ENCODE measurements at places on chromosomes 1 and 21.
A peak's percentile ranks its signal among the peaks of the same experiment; 100 is the strongest.

GRCh38 chr1:69088571-69088970 lies 479.2 kb upstream of the LRRC7 start:
- DNase-seq = no peak

- no peak for DNase-seq
Observed at GRCh38 chr1:201599548-201599947, 60.6 kb downstream of the NAV1 start.

DNA sequence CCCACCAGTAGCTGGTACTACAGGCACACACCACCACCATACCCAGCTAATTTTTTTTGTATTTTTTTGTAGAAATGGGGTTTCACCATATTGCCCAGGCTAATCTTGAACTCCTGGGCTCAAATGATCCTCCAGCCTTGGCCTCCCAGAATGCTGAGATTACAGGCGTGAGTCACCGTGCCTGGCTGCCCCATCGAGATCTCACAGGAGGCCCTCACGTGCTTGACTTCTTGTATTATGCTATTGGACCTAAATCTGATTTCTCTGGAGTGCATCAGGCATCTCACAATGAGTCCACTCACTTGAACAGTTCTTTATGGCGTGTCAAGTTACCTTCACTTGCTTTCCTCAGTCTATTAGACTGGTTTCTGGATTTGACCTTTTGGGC lies 9.3 kb upstream of the RSRP1 start:
- DNase-seq = no peak

- no peak for DNase-seq
Observed at GRCh38 chr1:230537456-230537855, 104.8 kb upstream of the COG2 start.

DNA sequence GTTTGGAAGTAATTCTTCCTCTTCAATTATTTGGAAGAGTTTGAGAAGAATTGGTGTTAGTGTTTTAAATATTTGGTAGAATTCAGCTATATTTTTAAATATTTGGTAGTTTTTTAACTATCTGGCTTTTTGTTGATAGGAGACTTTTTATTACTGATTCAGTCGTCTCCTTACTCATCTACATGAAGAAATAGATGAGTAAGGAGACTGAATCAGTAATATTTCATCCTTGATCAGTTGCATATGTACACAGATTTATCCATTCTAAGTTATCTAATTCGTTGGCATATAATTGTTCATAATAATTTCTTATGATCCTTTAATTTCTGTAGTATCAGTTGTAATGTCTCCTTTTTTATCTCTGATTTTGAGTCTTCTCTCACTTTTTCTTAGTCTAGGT lies 224.1 kb downstream of the GPR52 start:
- DNase-seq = no peak

GRCh38 chr1:76291191-76291590 lies 216.6 kb downstream of the ST6GALNAC3 start:
- no peak for DNase-seq

GRCh38 chr1:198729195-198729863 lies 90.5 kb downstream of the PTPRC start:
- no peak for DNase-seq

- DNase-seq = no peak
Observed at GRCh38 chr1:57485643-57486042, 61.8 kb upstream of the DAB1 start.

- no peak for DNase-seq
Observed at GRCh38 chr1:162417650-162418049, 5.7 kb upstream of the SH2D1B start.

DNA sequence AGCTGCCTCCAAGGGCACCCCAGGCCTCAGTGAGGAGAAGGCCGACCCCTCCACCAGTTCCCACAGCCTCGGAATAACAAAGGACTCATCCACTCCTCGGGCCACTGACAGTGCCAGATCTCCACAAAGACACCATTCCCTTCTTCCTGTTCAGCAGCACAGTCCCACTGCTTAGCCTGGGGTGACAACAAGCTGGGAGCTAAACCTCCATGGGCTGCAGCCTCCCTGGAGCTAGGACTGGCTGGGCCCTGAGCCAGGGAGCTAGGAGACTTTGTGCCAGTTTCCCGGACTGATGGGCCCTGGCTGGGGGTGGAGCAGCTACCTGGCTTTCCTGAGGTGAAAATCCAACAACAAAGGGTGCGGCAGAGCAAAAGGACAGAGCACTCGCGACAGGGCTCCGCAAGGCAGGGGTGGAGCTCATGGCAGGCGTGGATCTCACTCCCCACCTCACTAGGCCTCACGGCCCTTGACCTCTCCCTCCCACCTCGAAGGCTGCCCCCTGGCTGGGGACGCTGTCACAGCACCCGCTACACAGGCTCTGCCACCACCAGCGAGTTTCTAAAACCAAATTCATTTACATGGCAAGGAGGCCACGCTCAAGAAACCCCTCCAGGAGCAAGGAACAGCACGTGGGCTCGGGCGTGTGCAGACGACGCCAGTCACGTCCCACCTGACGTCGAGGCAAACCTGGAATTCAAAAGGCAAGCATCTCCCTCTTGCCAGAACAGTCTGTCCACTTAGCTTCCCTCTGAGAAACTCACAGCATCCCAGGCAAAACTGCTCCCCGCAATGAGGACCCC lies 13.8 kb downstream of the SLC35E2B start:
- DNase-seq = peak; percentile 65

DNA sequence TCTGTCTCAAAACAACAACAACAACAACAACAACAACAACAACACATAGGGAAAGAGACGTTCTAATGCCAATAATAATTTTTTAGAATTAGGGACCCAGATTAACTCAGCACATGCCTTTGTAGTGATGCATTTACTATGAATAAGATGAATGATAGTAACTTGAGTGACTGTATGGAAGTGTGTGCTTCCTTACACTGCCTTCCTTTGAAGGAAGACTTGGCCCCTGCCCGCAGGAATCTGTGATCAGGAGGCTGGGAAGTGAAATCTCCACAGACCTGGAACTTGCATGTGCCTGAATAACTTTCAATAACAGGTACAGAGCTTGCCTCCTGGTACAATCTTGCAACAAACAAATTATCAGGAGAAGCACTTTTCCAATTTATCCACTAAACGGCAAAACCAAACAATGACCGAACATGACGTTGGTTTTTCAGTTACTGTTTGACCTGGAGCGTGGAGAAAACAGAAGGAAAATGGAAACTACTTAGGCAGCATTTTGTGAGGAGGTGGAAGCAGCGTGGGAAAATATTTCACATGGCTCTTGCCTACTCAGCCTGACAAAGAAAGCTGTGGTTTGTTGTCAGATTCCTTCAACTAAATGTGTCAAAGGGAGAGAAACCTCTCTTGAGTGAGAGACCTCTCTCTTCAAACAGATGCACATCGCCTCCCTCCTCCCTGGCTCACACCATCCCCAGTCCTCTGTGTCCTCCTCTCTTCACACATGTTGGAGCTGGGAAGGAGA lies 10.1 kb upstream of the ABCA4 start:
- no peak for DNase-seq

GRCh38 chr1:60274422-60275290 lies 201.1 kb upstream of the C1orf87 start:
- no peak for DNase-seq

DNA sequence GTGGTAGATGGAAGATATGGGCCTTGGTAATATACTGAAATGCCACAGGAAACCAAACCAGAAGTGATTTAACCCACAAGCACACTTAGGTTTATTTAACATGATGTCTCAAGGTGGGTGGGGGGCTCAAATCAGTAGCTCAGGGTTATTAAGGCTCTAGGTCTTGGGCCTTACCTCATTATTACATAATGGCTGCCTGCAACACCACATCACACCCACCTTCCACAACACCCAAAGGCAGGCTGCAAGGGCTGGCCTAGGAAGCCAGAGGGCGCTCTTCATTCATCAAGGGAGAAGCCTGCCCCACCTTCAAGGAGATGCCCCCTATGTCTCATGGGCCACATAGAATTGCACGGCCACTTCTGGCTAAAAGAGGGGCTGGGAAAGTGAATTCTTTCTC lies 6.0 kb downstream of the TFF1 start:
- peak; percentile 37 for DNase-seq

DNA sequence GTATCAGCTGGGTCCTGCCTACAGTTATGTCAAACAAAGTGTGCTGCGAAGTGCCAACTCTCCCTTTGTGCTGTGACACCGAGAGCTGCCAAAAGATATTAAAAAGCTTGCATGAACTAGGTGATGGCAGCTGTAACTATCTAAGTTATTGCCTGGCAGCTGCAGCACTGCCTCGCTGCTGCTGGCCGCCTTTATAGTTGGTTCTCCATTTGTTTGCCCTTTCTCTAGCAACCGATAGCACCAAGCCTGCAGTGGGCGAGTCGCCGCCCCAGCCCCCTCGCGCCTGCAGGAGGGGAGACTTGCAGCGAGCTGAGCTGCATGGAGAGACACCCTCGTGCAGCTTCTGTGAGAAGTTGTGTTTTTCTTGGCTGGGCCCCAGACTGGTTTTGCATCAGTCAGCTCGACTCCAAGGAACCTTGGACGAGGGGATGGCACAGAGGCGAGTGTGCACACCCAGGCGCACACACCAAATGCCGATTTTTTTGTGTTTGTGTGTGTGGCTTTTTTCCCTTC lies 330.6 kb downstream of the RPS6KC1 start:
- no peak for DNase-seq

GRCh38 chr21:41170859-41171609 lies 3.1 kb downstream of the BACE2 start:
- DNase-seq = no peak

DNA sequence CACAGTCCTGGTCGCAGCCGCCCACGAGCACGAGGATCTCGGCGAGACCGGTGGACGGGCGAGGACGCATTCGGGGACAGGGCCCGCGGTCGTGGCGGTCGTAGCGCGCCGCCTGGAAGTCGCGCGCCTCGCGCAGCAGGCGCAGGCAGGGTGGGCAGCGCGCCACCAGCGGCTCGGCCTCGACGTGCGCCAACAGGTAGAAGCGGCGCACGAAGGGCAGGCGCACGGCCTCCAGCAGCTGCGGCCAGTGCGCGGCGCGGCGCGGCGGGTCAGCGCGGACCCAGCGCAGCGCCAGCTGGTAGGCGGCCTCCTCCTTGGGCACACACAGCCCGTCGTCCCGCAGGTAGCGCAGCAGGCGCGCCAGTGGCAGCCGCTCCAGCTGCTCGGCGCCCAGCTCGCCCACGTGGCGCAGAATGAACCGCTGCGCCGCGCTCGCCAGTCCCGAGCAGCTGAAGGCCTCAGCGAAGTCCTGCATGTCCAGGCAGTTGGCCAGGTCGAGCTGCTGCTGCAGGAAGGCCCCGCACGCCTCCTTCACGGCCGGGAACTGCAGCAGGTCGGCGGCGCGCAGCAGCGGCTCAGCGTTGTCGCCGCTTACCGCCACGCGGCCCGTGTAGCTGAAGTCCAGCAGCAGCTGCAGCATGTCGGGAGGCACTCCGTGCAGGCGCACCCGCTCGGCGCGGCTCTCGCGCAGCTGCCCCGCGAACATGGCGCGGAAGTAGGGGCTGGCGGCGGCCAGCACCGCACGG lies 573 bp downstream of the KLHL21 start:
- peak; percentile 30 for DNase-seq

DNA sequence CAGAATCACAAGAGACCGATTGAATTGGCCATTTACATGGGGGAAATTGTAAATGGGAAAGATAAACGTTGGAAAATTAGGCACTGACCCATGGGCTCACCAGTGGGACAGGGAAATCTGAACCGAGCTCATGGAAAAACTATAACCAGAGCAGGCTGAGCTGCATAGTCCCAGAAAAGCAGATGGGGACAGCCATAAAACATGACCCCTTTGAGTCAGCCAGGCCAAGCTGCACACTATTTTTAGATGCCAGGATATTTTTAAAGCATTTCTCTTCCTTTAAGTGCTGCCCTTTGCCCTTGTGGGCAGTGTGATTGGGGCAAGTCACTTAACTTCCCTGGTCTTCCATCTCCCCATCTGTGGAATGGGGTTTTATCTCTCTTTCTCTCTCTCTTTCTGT lies 184.1 kb downstream of the FOXD2 start:
- no peak for DNase-seq

- DNase-seq = no peak
Observed at GRCh38 chr1:224673141-224673540, 57.0 kb downstream of the CNIH3 start.

- peak; percentile 95 for DNase-seq
Observed at GRCh38 chr1:25549273-25550154, 6.1 kb downstream of the LDLRAP1 start.

GRCh38 chr1:202958544-202959275 lies 598 bp upstream of the ADIPOR1 start:
- DNase-seq = peak; percentile 15

DNA sequence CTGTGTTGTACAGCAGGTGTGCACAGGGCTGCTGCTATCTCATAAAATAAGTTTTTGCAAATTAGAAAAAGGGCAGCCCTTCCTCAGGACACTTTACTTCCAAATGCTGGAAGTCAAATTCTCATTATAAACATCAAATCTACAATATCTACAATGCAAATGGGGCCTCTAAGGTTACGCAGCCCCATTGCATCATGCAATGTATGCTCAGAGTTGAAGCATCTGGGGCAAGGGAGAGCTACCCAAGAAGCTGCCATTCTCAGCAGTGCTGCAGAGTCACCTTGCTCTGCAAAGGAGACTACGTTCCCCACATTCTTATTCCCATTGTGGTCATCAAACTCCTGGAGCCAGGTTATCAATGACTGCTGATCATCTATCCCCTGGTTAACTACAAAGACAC lies 208.9 kb upstream of the POGK start:
- no peak for DNase-seq

GRCh38 chr1:71298633-71299032 lies 217.8 kb upstream of the ZRANB2 start:
- DNase-seq = no peak

DNA sequence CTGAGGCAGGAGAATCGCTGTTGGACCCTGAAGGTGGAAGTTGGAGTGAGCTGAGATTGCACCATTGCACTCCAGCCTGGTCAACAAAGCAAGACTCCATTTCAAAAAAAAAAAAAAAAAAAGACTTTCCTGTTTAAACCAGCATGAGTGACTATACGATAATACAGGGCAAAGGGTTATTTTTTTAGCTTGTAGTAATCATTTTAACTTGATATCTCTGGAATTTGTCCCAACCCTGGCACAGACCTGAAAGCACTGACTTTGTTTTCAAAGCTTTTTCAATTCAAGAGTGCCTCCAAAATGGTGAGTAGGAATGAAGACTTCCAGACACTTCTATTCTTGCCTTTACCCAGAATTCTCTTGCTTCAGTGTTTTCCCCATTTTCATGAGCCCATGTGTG lies 4.4 kb upstream of the TMCO2 start:
- no peak for DNase-seq

DNA sequence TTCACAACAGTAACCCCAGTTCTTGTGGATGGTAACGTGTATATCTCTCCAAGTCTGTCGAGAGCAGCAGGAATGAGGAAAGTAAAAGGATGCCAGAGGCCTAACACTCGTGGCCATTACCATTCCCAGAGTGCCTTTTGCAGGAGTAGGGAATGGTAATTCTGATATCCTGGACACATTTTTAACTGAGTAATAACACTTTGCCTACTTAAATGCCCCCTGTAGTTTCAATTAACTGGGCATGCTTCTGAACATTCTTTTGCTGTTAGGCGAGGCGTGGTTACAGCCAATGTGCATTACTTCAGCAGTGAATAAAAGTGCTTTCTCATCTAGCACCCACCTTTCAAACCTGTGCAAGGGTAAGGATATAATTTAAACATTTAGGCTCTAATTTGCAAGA lies 258.5 kb upstream of the ADGRL2 start:
- DNase-seq = no peak

- DNase-seq = no peak
Observed at GRCh38 chr1:229870381-229870780, 196.7 kb upstream of the GALNT2 start.

Measured in activated naive CD4-positive, alpha-beta T cell treated with anti-CD3 and anti-CD28 coated beads for 36 hours (primary cell).